ENCODE measurements at places on chromosomes 2 and 18.

DNA sequence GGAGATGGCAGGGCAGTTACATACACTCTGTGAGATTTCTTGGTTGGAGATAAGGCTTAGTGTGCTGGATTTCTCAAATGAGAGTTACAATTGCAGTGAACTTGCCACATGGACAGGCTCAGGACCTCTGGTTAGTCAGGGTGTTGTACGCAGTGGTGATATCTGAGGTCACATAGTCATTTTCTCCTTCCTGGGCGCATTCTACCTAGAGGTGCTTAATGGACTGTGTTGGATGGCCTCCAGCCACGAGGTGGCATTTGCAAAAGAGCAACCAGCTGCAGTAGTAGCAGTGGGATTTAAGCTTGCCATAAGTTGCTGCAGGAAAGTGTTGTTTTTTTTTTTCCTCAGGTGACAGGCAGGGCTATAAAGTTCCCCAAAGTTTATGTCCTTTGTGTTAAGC lies 173.8 kb upstream of the TMEM200C start:
- no peak for DNase-seq

GRCh38 chr2:71784734-71785511 lies 331.6 kb downstream of the DYSF start:
- DNase-seq: no peak

- DNase-seq: no peak
Observed at GRCh38 chr18:25827961-25828561, 262.4 kb downstream of the SS18 start.

- DNase-seq: peak; percentile 37
Observed at GRCh38 chr2:222915092-222915957, 54.5 kb downstream of the ACSL3 start.

DNA sequence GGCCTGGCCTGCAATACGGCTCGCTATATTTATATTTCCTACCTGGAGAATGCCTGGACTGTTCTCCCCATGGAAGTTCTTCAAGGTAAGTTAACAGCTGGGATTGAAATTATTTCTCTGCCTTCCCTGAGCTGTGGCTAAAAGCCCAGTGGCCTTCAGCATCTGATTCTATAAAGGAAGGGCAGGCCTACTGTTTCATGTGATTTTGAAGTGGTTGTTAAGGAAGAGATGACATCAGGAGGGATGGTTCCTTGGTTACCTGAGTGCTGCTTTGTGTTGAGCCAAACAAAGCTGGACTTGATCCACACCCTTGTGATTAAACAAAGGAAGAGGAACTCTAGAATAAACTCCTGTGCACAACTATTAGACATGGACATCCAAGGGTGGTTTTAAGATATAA lies 61.6 kb downstream of the MFSD6 start:
- peak; percentile 53 for DNase-seq

GRCh38 chr2:101388232-101388631 lies 929 bp upstream of the CREG2 start:
- DNase-seq: no peak

DNA sequence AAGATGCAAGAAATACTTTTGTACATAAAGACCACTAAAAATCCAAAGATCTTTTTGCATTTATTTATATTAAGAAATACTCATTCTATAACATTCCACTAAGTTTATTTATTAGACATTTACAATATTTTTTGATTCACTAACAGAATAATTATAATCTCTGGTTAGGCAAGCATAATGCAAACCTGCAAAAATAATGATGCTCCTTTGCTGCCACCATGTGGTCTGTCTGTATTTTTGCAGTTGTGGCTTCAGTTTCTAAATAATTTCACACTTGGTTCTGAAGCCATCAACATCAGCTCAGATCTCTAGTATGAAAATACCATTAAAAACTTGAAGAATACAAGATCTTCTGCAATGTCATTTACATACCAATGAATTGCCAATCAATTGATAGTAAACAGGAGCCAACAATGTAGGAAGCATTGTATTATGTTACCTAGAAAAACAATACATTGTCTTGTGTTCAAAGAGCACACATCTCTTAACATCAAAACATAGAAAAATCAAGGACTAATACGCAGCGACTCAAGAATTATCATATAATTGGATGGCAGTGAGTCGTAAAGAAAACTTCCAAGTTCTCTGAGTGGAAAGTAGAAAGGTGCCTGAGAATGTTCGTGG lies 28.8 kb upstream of the WDR75 start:
- peak; percentile 75 for DNase-seq

DNA sequence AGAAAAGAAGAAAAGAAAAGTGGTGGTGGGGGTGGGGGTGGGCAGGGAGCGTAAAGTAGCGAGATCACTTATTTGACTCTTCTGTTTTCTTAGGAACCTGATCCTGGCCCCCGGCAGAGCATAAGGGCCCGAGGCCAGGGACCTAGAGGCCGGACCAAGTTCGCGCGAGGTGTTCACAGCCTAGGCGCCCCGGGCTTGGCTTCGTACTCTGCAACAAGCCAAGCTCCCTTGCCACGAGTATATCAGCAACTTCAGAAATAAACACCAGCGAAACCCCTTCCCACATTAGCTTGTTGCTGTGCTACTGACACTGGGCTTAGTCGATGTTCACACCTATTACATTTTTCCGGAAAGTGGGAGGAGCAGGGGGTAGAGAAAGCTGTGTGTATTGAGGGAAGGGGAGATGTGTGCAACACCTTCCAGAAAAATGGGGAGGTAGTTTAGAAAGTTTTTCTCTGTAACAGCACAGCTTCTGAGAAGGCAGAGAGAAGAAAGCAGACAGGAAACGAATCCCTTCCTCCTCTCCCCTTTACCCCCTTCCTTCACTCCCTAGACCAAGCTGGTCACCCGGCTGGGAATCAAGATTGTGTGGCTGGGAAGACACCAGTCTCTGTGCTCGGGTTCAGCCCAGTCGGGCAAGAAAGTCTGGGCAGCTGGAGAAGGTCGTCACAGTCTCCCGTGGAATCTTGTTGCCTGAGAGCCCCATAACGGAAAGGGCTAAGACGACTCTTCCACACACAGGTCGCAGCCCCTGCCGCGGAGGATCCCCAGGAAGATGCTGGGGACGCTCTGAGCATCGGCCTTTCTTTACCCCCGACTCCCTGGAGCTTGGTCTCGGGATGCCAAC lies 12.0 kb upstream of the SATB2 start:
- no peak for DNase-seq

- peak; percentile 90 for DNase-seq
Observed at GRCh38 chr2:23803965-23804542, 122.9 kb downstream of the ATAD2B start.

DNA sequence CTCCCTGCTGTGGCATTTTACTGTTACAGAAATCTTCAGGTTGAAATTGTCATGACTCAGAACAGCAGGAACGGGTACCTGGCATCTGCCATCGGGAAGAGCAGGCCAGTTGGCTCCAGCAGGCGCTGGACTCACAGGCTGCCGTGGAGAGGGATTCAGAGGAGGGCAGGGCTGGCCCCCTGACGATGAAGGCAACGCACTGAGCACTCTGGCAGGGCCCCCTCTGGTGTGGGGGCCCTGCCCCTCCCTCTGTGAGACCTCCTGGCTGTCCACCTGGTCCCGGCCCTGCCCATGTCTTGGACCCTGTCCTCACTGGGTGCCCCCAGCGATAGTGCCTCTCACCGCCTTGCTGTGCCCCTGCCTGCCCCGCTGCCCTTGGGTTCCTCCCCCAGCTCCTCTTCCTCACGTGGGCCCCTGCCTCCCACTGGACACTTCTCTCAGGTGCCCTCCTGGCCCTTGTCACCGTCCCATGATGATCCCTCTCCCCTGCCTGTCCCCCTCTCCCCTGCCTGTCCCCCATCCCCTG lies 23.3 kb upstream of the ALLC start:
- DNase-seq: no peak

DNA sequence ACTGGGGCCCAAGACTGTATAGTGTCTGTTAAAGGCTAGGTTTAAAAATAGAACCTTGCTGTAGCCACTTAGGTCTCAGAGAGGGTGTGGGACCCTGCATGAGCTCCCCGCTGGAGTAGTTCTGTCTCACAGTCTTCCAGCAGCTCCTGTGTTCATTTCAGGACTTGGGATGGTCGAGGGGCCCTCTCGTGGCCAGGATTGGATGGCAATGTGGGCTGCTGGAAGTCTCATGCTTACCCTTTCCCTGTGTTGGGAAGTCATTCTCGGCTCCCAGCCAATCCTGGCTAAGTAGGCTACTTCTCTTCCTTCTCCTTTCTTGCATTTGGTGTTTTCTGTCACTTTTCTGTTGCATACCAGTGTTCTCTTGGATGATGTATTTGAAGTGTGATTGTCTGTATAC lies 284.0 kb upstream of the GCFC2 start:
- DNase-seq: no peak

- DNase-seq: no peak
Observed at GRCh38 chr2:128390256-128390990, 71.8 kb upstream of the HS6ST1 start.

- DNase-seq: peak; percentile 23
Observed at GRCh38 chr2:150624001-150624401, 136.5 kb upstream of the RND3 start.

- no peak for DNase-seq
Observed at GRCh38 chr2:72974436-72974754, 57.1 kb downstream of the EMX1 start.

DNA sequence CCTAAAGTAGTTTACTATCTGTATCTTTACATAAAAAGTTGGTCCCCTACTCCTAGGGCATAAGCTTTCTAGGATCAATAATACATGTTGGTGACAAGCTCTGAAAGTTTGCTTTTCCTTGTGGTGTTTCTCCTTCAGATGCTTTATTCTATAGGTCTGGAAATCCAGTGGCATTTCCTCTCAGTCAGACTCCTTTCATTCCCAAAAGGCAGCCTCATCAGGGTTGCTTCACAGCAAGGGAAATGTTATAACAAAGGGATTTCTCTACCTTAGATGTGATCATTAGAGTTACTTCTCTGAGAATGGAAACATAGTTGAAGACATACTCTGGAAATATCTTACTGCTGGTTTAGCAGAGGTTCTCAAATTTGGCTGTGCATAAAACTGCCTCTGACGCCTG lies 1072.4 kb upstream of the ZEB2 start:
- no peak for DNase-seq

DNA sequence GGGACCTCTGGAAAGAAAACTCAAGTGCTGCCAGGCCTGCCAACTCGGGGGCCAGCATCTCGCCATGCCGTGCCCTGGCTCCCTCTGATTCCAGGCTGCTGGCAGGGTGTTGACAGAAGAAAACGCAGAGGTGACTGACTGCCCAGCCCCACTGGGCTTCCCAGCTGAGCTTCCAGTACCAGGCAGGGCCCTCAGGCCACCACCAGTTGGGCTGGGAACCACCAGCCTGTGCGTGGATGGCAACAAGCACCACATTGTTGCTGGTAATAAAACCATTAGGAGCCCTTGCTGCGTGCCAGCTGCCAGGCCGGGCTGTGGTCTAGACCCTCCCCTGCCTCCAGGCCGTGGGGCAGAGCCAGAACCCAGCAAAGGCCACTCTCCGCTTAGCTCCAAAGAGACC lies 9.2 kb downstream of the DNMT3A start:
- DNase-seq: no peak

- no peak for DNase-seq
Observed at GRCh38 chr2:167128130-167128529, 239.8 kb downstream of the XIRP2 start.

- DNase-seq: no peak
Observed at GRCh38 chr2:69489793-69490192, 52.6 kb upstream of the NFU1 start.

DNA sequence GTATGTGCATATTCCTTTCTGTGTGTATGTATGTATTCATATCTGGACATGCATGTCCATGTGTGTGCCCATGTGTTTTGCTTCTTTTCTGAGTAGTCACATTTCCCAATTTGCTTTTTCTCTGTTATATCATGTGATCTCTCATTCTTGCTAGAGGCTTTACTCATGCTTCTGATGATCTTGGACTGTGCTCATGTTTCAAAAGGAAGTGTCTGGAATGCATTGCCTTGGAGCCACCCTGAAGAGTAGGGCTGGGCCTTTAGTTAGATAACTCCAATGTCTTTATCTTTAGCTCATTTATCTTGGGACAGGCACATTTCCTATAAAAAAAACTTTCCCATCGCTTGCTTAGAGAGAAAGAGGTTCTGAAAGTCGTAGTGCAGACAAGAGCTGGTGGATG lies 859.2 kb downstream of the CNTNAP5 start:
- no peak for DNase-seq

GRCh38 chr2:138649571-138649970 lies 130.6 kb downstream of the NXPH2 start:
- DNase-seq: no peak

GRCh38 chr18:36629138-36629530 lies 199.7 kb downstream of the TPGS2 start:
- no peak for DNase-seq

DNA sequence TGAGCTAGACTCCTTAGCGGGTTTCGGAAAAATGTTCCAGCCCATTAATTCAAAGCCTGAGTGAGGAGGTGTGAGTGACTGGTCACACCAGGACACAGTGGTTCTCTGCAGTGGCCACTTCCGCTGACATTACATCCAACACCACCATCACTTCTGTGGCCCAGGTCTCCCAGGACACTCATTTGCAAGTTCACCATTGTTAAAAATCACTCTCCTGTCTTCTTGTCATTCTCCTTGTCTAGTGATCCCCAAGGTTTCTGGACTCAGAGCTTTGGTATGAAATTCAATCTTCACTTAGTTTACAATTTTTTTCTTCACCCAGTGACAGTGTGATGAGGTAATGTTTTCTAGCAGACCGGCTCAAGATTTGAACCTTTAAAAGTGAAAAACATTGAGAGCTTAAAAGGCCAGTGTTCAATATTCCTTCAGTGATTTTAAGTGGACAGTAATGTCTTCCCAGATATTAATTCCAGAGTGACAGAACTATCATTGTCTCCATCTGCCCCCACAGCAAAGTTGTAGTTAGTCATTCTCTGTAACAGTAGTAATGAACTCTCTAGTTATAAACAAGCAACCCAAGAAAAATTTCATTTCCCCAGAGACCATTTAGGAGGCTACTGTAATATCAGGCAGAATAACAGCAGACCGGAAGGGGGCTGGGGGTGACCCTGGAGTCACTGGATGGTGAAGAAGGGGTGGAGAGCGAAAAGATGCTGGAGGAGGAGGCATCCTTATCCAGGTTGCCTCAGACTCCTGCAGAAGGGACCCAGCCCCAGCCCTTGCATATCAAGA lies 164.9 kb downstream of the GFPT1 start:
- no peak for DNase-seq

DNA sequence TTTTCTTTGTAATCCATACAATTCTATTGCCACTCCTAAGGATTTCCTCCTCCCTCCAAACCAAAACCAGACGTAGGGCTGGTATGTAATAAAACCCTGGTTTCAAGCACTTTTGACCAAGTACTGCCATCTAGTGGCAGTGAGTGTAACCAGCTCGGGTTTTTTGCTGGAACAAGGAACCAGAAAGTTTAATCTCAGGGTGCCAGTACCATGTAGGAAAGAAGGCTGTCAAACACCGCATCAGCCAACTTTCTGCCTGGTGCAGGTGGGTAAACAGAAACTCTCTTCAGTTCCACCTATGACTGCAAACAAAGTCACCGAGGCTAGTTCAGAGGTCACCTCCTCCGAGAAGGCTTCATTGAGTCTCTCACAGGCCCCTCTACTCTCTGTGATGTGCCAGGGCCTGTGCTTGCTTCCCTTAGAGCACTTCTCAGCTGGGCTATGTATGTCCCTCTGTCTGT lies 10.2 kb upstream of the THNSL2 start:
- peak; percentile 87 for DNase-seq

Measured in hematopoietic multipotent progenitor cell treated with erythropoietin and hydrocortisone succinate and interleukin-3 and kit ligand, for 6 days (in vitro differentiated cells).